ENCODE measurements at places on chromosomes 5 and 9.

DNA sequence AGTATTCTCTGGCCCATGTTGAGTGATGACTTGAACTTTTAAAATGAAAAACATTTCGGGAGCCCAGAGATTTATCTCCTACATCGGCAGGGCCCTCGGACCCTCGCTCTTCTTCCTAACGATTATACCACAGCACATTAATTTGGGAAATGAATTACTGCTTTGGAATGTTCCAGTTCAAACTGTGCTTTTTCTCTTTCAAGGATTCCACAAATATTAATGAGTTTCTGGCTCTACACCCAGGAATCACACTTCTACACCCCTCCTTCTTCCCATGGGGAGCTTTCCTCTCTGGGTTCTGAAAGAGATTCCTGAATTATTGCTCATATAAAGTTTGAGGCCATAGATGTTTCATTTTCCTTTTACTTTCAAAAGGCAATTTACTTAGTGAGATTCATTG, 41.2 kb downstream of the NSG2 start:
- no peak for DNase-seq

GRCh38 chr5:143229426-143229895, 174.0 kb downstream of the NR3C1 start:
- DNase-seq: no peak

DNA sequence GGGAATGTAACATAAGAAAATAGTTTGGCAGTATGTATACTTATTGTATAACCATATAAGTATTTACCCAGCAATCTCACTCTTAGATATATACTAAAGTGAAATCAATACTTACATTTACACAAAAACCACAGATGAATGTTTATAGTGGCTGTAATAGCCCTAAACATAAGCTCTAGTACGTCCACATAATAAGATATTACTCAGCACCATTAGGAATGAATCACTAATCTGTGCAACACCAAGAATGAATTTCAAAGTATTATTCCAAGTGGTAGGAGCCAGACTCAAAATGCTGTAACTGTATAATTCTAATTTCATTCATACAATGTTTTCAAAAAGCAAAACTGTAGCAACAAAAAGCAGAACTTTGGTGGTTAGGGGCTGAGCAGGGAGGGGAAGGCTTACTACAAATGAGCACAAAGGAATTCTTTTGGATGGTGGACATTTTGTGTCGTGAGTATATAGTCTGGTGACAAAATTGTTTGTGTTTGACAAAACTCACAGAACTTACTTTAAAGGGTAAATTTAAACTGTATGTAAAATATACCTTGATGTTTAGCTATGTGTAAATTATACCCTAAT, 11.9 kb upstream of the C5orf46 start:
- DNase-seq: peak; percentile 25

GRCh38 chr5:66742083-66742895, 146.1 kb downstream of the MAST4 start:
- no peak for DNase-seq

DNA sequence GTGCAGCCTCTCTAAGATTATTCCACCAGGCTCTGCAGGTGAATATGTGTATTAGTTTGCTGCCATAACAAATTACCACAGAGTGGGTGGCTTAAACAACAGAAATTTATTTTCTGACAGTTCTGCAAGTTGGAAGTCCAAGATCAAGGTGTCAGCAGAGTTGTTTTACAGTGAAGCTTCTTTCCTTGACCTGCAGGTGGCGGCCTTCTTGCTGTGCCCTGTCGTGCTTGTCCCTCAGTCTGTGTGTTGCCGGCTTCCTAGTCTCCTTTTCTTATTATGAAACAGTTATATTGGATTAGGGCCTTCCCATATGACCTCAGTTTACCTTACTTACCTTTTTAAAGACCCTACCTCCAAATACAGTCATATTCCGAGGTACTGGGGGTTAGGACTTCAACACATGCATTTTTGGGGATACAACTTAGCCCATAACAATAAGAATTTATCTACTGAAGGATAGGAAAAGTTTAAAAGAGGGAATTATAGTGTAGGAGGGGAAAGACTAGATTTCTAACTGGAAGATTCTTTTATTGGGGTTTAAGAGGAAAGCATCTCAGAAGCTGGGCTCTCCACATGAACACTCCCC, 97.4 kb downstream of the OSTF1 start:
- DNase-seq: peak; percentile 32

GRCh38 chr9:114482593-114482992, 22.7 kb downstream of the WHRN start:
- DNase-seq: no peak

DNA sequence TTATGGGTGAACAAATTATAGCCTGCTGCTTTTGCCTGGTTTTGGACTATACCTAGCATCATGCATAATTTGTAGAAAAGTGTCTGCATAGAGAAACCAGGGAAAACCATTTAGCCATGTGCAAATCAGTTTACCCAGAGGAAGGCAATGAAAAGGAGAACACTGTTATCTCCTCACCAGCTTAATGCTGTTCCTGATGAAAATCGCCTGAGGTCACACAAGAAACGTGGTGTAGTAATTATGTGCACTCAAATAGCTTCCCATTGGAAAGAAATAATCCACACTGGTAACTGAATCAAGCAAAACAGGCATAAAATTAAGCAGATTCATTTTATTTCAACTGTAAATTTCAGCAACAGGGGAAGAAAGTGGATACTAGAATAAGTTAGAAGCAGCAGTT, 51.7 kb upstream of the FAM240B start:
- no peak for DNase-seq

- no peak for DNase-seq
Measured at GRCh38 chr9:33049680-33050361, 24.7 kb downstream of the DNAJA1 start.

- no peak for DNase-seq
Measured at GRCh38 chr9:129798973-129799372, 4.0 kb upstream of the TOR1B start.

DNA sequence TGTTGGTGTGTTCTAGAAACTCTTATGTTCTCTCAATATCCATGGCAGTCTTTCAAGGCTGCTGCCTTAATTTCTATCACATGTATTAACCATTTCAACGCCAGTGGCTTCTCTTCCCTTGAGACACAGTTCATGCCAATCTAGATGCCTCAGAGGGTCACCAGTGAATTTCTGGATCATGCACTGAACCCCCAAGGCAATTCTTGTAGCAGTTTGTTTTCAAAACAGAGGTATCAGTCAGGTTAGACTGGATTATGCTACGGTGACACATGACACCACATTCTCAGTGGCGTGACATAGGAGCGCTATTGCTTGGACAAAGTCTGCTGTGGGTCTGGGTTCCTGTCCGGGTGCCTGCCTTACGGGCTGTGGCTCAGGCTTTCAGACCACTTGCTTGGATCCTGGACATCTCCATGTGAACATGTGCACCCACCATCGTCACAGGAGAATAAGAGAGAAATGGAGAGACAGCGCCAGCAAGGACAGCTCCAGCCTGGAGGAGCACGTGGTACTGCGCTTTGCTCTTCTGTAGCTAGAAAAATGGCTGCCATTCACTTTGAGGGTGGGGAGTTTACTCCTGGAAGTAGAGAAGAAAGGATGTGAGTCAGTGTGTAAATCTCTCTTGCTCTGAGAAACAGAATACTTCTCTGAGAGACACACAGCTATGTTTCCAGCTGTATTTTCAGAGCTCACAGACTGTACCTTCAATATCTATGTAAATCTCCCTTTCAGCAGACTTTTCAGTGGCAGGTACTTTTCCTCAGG, 329.3 kb upstream of the ADCY2 start:
- DNase-seq: no peak

Data from fibroblast of mammary gland (primary cell).